Esophagus muscularis mucosa (tissue), 4 donors: ENCODE measurements at places on chromosomes 1 and 21. TPM values are rescaled to one million over a fixed set of nuclear protein-coding genes. Genes with fewer than 3 reads are reported as not detected.

RNU1-3 gene
- under 0.01 TPM for total RNA-seq

DNA sequence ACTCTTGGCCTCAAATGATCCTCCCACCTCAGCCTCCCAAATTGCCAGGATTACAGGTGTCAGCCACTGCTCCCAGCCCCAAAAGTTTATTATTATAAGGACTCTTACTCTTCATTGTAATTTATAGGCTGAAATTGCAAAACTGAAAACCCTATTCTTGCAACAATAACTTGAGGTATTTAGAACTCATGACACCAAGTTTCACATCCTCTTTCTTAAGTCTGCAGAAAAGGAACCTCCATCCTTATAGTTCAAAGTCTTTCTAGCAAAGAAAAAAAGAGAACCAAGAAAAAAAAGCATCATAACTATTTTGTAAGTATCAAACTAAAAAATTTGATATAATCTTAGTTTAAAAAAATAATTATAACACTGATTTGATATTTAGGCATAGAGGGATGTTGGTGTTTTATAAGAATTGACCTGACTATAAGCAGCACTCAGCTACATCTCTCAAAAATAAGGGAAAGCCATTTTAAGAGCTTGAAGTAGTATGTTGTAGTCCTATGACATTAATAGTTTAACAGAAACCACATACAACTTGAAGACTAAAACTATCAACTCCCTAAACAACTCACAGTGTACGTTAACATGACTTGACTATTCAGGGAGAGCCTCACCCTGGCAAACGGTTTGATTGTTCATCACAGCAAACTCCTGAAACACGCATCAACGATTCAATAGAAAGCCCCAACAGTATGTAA, 122.4 kb downstream of the AKT3 start:
- H3K27me3 ChIP-seq = no peaks in the 10 kb centered on the region
- H3K4me1 ChIP-seq = peaks cover 3% of the 10 kb centered on the region
- no peak for DNase-seq
- no peaks in the 10 kb centered on the region for H3K36me3 ChIP-seq

HSF2BP gene
- total RNA-seq = 0.66 TPM

LORICRIN gene
- not detected for total RNA-seq

ADAM15 gene
- 96.1 TPM for total RNA-seq

GRCh38 chr1:223364685-223365382, 858 bp upstream of the SUSD4 start:
- no peak overlapping the region for H3K27ac ChIP-seq
- no peak for DNase-seq
- H3K36me3 ChIP-seq = no peaks in the 10 kb centered on the region

DNA sequence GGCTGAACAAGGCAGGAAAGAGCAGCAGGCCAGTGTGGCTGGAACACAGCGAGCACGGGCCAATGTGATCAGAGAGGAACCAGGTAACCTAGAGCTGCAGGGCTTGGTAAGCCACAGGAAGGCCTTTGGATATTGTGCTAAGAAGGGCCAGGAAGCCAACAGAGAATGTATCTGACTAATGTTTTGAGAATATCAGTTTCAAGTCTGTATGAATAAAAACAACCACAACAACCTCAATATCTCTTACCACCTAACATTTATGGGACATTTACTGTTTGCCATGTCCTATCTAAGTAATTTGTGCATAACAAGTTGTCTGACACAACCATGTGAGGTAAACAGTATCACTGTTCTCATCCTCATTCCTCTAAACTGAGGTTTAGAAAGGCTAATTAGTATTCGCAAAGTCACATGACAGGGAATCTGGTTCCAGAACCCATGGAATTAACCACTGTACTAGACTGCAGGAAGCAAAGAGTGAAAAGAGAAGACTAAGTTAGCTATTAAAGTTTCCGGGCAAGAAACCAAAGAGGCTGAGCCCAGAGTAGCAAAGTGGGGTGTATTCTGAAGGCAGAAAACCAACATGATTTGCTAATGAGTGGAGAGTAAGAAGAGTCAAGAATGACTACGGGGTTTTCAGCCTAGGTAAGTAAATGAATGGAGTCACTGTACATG, 38.9 kb downstream of the SPRTN start:
- H3K27ac ChIP-seq = no peak overlapping the region
- H3K36me3 ChIP-seq = no peaks in the 10 kb centered on the region
- no peaks in the 10 kb centered on the region for H3K27me3 ChIP-seq

GRCh38 chr21:45539796-45540600, 2.2 kb downstream of the SLC19A1 start:
- peaks cover 20% of the 10 kb centered on the region for H3K4me1 ChIP-seq
- no peaks in the 10 kb centered on the region for H3K36me3 ChIP-seq
- H3K27ac ChIP-seq = no peak overlapping the region
- H3K27me3 ChIP-seq = no peaks in the 10 kb centered on the region

DNA sequence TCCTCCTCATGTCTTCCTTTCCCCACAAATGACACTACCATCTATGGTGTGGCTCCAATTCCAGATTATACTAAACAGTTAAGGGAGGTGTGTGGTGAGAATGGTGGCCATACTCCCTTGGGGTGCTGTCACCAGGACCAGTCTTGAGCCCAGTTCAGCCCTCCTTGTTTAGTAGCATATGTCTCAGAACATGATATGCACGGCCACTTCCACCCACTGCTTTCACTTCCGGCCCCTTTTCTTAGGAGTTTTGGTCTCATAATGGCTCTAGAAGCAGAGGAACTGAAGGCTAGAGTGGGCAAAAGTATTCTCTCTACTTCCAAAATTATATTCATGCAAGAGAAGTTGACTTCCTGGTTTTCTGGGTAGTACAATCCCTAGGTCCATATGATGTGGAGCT, 45.3 kb upstream of the CACNA1E start:
- H3K27ac ChIP-seq = no peak overlapping the region
- no peaks in the 10 kb centered on the region for H3K36me3 ChIP-seq
- H3K4me1 ChIP-seq = peaks cover 7% of the 10 kb centered on the region
- no peak for DNase-seq
- no peaks in the 10 kb centered on the region for H3K27me3 ChIP-seq

GRCh38 chr1:175270361-175270760, 77.8 kb upstream of the KIAA0040 start:
- DNase-seq = no peak
- no peak overlapping the region for H3K4me3 ChIP-seq

- peaks cover 32% of the 10 kb centered on the region for H3K4me1 ChIP-seq
- peak overlapping the region; percentile 93 for H3K27ac ChIP-seq
- no peaks in the 10 kb centered on the region for H3K27me3 ChIP-seq
- H3K36me3 ChIP-seq = no peaks in the 10 kb centered on the region
- DNase-seq = no peak
Observed at GRCh38 chr1:23567629-23567995, 8.3 kb upstream of the ID3 start.

DNA sequence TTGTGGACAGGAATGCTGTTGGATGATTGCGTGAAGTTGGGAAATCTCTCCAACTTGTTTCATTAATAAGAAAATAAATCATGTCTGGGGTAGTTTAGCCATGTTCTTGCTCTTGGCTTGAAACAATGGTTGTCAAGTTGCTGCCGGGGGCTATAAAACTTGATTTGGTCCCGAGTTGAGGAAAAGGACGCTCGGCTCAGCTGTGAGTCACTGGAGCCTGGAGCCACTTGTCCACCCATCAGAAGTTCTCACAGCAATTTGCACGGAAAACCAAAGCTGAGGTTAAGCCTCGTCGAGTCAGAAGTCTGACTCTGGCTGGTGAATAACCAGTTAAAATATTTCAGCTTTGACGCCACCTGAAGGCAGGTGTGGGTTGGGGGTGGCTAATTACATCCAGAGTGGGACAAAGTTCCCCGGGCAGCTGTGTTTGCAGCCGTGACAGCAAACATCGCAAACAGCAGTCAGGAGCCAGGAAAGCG, 19.7 kb upstream of the RIPK4 start:
- no peaks in the 10 kb centered on the region for H3K36me3 ChIP-seq
- no peak overlapping the region for H3K4me3 ChIP-seq
- peaks cover 8% of the 10 kb centered on the region for H3K27me3 ChIP-seq
- no peak for DNase-seq
- no peak overlapping the region for H3K27ac ChIP-seq

ADAMTS4 gene
- total RNA-seq = 2.5 TPM

DNA sequence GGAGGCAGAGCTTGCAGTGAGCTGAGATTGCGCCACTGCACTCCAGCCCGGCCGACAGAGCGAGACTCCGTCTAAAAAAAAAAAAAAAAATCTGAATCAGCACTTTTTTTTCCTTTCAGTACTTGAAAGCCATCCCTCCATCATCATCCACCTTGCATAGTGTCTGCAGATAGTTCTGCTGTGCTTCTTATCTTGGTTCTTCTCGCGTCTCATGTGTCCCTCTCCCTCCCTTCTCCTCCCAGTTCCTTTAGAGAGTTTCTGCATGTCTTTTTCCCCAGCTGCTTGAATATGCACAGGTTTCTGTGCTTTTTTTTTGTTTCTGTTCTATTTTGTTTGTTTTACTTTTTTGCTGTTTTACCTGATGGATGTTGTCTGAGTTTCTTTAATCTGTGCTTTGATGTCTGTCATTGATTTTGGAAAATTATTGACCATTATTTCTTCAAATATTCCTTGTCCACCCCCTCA, 3.9 kb upstream of the COL18A1 start:
- no peaks in the 10 kb centered on the region for H3K36me3 ChIP-seq
- DNase-seq = no peak
- no peak overlapping the region for H3K4me3 ChIP-seq
- no peak overlapping the region for H3K27ac ChIP-seq
- H3K4me1 ChIP-seq = peaks cover 16% of the 10 kb centered on the region

C1orf53 gene
- total RNA-seq = not detected

DNA sequence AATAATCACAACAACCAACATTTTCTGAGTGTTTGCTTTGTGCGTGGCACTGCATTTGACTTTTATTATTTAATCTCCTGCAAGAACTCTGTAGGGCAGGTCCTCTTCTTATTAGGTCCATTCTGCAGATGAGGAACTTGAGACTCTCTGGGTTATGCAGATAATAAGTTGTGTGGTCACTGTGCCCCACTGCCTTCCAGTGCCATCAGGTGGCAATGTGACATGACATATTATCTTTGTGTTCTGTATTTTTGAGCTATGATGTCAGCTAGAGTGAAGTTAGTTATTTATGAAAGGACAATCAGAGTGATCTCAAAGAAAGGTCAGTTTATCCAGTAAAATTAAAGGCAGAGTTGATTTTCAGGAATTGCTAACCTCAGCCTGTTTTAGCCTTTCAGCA, 196.0 kb downstream of the FMN2 start:
- no peak overlapping the region for H3K27ac ChIP-seq
- no peaks in the 10 kb centered on the region for H3K36me3 ChIP-seq
- H3K4me1 ChIP-seq = no peaks in the 10 kb centered on the region
- no peaks in the 10 kb centered on the region for H3K27me3 ChIP-seq
- no peak for DNase-seq

DNA sequence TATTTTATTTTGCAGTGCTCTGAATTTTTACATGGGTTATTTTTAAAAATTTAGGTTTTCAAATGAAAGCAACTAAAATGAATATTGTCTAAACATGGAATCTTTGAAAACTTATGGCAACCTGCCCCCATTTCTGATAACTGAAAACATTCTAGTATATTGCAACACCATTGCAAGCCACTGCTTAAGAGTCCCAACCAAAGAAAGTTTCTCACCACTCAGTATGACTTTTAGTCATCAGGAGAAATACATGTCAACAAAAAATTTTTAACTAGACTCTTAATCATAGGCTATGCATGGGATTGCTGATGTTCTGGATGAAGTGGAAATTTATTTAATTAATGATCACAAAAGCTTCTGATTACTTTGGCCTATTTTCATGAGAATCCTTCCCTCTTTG, 112.1 kb downstream of the TNFSF18 start:
- H3K36me3 ChIP-seq = no peaks in the 10 kb centered on the region
- no peak overlapping the region for H3K4me3 ChIP-seq
- H3K27me3 ChIP-seq = no peaks in the 10 kb centered on the region
- H3K27ac ChIP-seq = no peak overlapping the region
- DNase-seq = no peak

GRCh38 chr1:98674075-98674781, 12.7 kb downstream of the SNX7 start:
- H3K36me3 ChIP-seq = no peaks in the 10 kb centered on the region
- no peak for DNase-seq
- H3K27ac ChIP-seq = no peak overlapping the region
- no peak overlapping the region for H3K4me3 ChIP-seq

PRR9 gene
- 1.2 TPM for total RNA-seq

GRCh38 chr1:161190962-161191521, 7.8 kb downstream of the ADAMTS4 start:
- DNase-seq = no peak
- H3K36me3 ChIP-seq = peaks cover 10% of the 10 kb centered on the region
- H3K4me3 ChIP-seq = no peak overlapping the region
- peaks cover 21% of the 10 kb centered on the region for H3K4me1 ChIP-seq
- no peak overlapping the region for H3K27ac ChIP-seq

FCRL1 gene
- total RNA-seq = not detected

SPRR4 gene
- not detected for total RNA-seq

GRCh38 chr1:230876660-230877059, 8.3 kb upstream of the C1orf198 start:
- H3K36me3 ChIP-seq = no peaks in the 10 kb centered on the region
- H3K27me3 ChIP-seq = no peaks in the 10 kb centered on the region
- no peak for DNase-seq
- H3K4me3 ChIP-seq = no peak overlapping the region

DNA sequence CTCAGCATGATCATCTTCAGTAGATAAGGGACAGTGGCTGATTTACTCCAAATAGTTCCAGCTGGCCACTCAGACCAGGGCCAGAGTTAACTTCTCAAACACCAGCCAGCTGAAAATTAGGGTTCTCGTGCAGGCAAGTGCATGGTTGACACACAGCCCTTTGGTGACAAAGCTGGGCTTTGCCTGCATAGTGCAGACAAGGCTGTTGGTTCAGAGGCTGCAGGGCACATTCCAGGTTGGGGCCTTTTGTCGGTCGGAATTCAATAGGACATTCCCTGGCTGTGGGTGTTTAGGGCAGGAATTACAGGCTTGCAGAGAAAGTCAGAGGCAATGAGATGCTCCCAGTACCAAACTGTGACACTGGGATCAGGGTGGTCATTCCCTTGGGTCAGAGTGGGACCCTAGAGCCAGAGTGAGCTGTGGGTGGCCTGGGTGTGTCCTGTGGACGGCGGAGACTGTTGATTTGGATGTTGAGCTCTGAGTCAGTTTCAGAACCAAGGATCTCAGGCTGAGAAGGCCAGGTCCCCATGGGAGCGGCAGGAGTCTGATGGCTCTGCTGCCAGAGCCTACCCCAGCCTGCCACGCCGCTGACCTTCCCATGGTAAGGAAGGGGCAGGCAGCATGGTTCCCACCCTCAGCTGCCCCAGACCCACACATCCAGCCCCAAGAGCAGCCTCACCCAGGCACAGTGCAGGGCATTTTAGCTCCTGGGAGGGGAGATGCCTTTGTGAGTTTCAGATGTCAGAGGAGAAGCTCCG, 56.2 kb downstream of the STUM start:
- DNase-seq = no peak
- no peak overlapping the region for H3K4me3 ChIP-seq
- no peaks in the 10 kb centered on the region for H3K27me3 ChIP-seq
- no peaks in the 10 kb centered on the region for H3K36me3 ChIP-seq

CYP4Z1 gene
- total RNA-seq = 1.4 TPM

- H3K4me3 ChIP-seq = no peak overlapping the region
- peaks cover 45% of the 10 kb centered on the region for H3K4me1 ChIP-seq
- no peaks in the 10 kb centered on the region for H3K36me3 ChIP-seq
- H3K27me3 ChIP-seq = no peaks in the 10 kb centered on the region
Observed at GRCh38 chr1:239436286-239436685, 49.9 kb downstream of the CHRM3 start.

GRCh38 chr1:92277105-92277723, 21.6 kb downstream of the GLMN start:
- no peak for DNase-seq
- H3K27ac ChIP-seq = no peak overlapping the region
- peaks cover 23% of the 10 kb centered on the region for H3K36me3 ChIP-seq
- no peak overlapping the region for H3K4me3 ChIP-seq
- H3K4me1 ChIP-seq = no peaks in the 10 kb centered on the region
- no peaks in the 10 kb centered on the region for H3K27me3 ChIP-seq

TBX15 gene
- total RNA-seq = 0.42 TPM

PCAT6 gene
- not detected for total RNA-seq
